ENCODE measurements at places on chromosomes 4 and X. TPM values are rescaled to one million over a fixed set of nuclear protein-coding genes. Genes with fewer than 3 reads are reported as not detected.

Gene CTAG2
- total RNA-seq = not detected

Gene SMARCA1
- total RNA-seq = 26.8 TPM

Gene ZDHHC15
- 3.4 TPM for total RNA-seq

Gene PAGE2B
- not detected for total RNA-seq

Gene CXCL8
- 0.49 TPM for total RNA-seq

Gene GYPA
- not detected for total RNA-seq

Gene PAGE5
- not detected for total RNA-seq

Gene SNX25
- total RNA-seq = 13.0 TPM

Gene GDPD2
- total RNA-seq = not detected

Gene AKAP17A
- total RNA-seq = 49.8 TPM

Gene ZBED1
- 32.7 TPM for total RNA-seq

Gene OTC
- 2.7 TPM for total RNA-seq

Gene POLN
- 3.9 TPM for total RNA-seq

Gene ZNF182
- 4.2 TPM for total RNA-seq

Gene SH3BGRL
- 121 TPM for total RNA-seq

Gene C4orf50
- 0.49 TPM for total RNA-seq

Gene RAB33A
- total RNA-seq = 0.98 TPM

Gene RFC1
- 33.9 TPM for total RNA-seq

Gene SYTL5
- 1.2 TPM for total RNA-seq

Gene PAGE2
- not detected for total RNA-seq

Gene F11
- not detected for total RNA-seq

Gene SAGE1
- not detected for total RNA-seq

Gene ALB
- not detected for total RNA-seq

Gene WDR17
- 2.0 TPM for total RNA-seq

Gene KIT
- 16.7 TPM for total RNA-seq

Gene ATP2B3
- total RNA-seq = 0.25 TPM

Gene SMIM10
- 13.8 TPM for total RNA-seq

Gene NAT8L
- total RNA-seq = 1.7 TPM

Gene ITIH6
- total RNA-seq = not detected

Gene SLC39A8
- 27.7 TPM for total RNA-seq

Gene HSFX2
- total RNA-seq = not detected

Gene CT55
- total RNA-seq = not detected

Gene BEX3
- 77.8 TPM for total RNA-seq

Gene TLR2
- 14.5 TPM for total RNA-seq

Gene TLR1
- total RNA-seq = 10.3 TPM

Gene GRIA3
- total RNA-seq = 4.4 TPM

Gene SSX4
- not detected for total RNA-seq

Gene SMIM31
- total RNA-seq = not detected

Gene RPL39
- 1,813 TPM for total RNA-seq

Gene FGG
- total RNA-seq = not detected

Gene KIF4A
- total RNA-seq = 2.2 TPM

Gene BGN
- 106 TPM for total RNA-seq

Gene GPR34
- 3.2 TPM for total RNA-seq

Gene MAGEC2
- not detected for total RNA-seq

Gene STATH
- total RNA-seq = not detected

Gene ATG4A
- 5.4 TPM for total RNA-seq

All from vagina (tissue), 2 donors.